CD4-positive, alpha-beta T cell treated with Interleukin-6 at 100 ng/mL for 8 hours (primary cell): ENCODE measurements at places on chromosomes 16 and 17.

DNA sequence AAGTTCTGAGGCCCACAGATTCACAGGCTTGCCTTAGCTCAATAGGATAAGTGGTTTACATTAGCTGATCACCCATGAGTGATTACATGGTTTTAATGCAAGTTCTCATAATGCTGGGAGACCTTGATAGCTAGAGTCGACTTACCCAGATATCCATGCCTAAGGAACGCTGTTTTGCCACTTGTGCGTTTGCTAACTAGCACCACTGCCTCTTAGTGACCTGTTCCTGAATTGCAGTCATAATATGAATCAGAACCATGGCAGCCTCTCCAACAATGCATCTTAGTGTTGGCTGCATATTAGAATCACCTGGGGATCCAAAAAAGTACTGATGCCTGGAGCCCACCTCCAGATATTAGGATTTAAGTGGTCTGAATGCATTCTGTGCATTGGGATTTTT, 251.1 kb upstream of the CDH5 start:
- no peak for DNase-seq

GRCh38 chr16:25007284-25007984, 7.7 kb downstream of the ARHGAP17 start:
- DNase-seq = no peak

GRCh38 chr17:56893503-56893902, 20.3 kb downstream of the TRIM25 start:
- no peak for DNase-seq

- DNase-seq = no peak
These were observed 32.9 kb downstream of the BAHCC1 start for GRCh38 chr17:81428121-81428515.

DNA sequence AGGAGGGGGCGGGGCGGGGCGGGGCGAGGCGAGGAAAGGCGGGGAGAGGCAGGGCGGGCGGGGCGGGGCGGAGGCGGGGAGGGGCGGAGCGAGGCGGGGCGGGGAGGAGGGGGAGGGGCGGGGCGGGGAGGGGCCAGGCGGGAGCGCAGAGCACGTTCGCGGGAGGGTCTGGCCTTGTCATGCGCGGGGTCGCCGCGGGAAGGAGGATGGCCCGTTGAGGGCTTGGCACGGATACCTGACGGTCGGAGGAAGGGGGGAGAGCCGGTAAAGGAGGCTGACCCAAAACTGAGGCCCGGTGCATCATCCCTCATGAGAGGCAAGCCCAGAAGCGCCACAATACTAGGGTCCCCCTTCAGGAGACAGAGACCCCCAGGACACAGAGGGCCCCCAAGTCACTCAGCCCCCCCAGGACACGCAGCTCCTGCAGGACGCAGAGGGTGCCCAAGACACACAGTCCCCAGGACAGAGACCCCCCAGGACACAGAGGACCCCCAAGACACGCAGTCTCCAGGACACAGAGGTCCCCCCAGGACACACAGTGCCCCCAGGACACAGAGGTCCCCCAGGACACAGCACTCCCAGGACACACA, 593 bp upstream of the WDR45B start:
- no peak for DNase-seq

DNA sequence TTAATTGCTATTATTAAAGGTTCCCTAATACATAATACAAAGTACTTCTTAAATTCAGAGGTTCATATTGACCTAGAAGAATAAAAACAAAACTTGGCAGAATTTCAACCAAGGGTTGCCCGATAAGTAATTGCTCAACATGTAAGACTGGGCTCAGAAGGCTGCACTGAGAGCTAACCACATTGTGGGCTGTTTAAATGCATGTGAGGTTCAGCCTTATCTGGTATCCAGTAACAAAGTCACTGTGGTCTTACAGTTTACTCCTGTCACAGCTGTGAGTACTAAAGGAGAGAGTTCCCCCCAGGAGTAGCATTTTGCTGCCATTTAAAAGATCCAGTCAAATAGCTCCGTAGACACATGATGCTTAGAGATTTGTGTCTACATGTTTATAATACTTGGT, 1.6 kb upstream of the DHRS11 start:
- DNase-seq = no peak

GRCh38 chr17:8887834-8888703, 20.6 kb upstream of the PIK3R6 start:
- no peak for DNase-seq

GRCh38 chr17:40884708-40885512, at the start of gene KRT20:
TSS of gene KRT20 (minus strand) at chr17:40885242. CDS start at chr17:40885185, 57 bp downstream.
- no peak for DNase-seq

DNA sequence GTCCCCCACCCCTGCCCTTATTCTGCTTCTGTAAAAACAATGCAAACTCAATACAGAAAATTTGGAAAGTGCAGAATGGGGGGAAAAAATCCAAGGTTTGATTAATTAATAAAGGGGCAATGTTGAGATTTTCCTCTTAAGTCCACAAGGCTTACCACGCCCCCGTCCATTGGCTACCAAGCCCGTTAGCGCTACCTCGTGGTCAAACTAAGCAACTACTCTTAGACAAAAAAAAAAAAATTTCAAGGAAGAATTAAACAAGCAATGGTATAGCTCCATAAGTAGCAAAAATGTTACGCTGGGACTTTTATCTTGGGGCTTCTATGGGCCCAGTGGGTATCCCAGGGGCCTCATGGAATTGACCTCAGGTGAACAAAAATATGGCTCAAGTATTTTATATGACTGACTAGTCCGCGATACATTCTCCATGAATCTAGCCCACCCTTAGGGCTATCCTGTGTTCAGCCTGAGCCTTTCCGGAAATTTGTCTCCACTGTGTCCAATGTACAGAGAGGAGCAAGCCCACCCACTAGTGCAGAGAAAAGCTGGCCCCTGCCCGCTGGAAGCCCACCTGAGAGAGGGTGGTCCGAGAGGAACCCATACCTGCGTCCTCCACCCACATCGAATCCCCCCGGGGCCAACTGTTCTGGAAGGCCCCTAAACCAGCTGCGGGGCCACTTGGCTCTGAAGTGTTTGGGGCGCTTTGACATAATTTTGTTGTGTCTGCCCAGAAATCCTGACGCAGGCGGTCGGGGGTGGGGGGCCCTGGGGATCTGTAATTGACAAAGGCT, 19.1 kb upstream of the TEX2 start:
- DNase-seq = peak; percentile 37

DNA sequence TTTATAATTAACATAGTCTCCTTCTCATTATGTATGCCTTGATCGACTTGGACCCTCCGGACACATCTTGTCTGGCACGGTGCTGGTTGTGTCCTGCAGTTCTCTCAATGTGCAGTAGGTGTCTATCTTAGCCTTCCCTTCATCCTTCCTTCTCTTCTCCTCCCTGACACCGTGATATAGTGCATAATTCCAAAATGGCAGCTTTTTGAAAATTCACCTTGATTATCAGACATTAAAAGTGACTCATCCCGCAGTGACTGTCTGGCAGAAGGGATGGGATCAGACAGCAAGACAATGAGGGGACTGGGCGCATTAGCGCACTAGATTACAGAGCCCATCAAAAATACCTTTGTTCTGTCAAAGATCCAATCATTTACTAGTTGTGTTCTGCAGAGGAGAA, 70.0 kb upstream of the PMFBP1 start:
- no peak for DNase-seq

DNA sequence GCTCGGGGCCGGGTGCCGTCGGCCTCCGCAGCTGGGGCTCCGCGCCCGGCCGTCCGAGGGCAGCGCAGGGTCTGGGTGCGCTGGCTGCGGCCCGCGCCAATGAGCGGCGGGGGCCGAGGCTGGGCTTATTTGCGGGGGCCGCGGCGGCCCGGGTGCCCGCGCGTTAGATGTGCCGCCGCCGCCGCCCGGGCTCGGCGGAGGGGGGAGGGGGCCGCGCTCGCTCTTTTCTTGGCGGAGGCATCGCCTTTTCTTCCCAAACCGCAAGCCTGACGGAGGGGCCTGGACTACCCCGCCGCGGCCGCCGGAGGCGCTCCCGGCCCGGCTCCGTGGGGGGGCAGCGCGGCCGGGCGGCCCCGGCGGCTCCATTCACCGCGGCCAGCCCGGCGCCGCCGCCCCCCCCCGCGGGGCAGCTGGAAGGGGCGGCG, at the start of gene NOTUM:
TSS of gene NOTUM (minus strand) at position 101 of the 425 bp plus-strand sequence. CDS start 278 bp downstream, outside the sequence.
- DNase-seq = no peak
